ENCODE measurements at places on chromosomes 7 and 10.
A peak's percentile ranks its signal among the peaks of the same experiment; 100 is the strongest.

- DNase-seq = no peak
Measured at GRCh38 chr10:59036311-59037017, 140.0 kb upstream of the PHYHIPL start.

- DNase-seq = no peak
Measured at GRCh38 chr7:22361320-22361719, 4.4 kb upstream of the RAPGEF5 start.

GRCh38 chr10:52106899-52107298 lies 207.2 kb upstream of the DKK1 start:
- DNase-seq = no peak

DNA sequence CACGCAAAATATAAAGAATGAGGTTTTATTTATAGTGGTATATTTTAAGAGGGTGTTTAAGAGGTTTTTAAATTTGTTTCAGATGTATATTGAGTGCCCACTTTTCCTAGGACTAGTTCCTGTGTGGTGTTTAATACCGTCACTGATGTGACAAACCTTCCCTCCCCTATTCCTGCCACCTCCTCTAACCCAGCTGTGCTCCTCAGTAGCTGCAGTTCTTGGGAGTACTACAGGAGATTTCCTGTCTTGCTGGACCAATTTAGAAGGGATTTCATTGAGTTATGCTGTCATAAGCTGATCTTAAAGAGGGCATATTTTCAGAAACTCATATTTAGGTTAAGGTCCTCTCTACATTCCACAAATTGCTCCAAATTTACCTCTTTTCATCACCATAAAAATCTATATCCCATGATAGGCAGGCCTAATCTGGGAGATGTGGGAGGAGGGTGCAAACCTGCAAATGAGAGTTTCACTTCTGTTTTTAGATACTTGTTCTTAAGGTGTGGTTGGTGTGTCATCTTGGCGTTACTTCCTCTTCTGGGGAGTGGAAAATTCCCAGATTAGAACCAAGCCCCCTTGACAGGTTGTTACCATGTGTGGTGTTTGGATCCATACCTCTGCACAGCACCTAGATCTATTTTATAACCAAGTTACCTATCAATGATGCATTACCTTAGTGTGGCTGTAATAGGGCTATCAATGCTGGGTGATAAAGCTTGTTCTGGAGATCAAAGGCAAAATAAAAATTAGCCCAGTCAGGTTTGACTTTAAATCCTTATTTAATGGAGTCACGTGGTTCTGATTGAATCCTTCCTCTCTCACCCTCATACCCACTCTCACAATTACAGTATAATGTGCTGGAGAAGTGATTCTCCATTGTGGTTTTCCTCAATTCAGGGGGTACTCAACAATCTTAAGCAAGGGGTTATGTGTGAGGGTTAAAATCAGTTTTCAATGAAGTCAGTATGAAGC lies 141.1 kb downstream of the CDK14 start:
- DNase-seq = no peak

DNA sequence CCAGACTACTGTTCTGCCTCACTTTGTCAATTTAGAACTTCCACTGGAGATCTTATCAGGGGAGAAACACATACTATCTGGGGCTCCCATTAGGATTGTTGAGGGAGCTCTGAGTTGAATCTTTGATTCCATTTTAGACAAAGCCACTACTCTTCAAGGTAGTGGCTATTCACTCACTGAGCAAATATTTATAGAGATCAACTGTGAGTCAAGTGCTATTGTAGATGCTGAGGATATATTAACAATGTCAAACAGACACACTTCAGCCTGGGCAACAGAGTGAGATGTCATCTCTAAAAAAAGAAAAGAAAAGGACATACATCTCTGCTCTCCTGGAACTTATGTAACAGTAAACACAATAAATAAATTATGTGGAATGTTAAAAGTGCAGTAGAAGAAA lies 315.3 kb downstream of the PTEN start:
- no peak for DNase-seq

DNA sequence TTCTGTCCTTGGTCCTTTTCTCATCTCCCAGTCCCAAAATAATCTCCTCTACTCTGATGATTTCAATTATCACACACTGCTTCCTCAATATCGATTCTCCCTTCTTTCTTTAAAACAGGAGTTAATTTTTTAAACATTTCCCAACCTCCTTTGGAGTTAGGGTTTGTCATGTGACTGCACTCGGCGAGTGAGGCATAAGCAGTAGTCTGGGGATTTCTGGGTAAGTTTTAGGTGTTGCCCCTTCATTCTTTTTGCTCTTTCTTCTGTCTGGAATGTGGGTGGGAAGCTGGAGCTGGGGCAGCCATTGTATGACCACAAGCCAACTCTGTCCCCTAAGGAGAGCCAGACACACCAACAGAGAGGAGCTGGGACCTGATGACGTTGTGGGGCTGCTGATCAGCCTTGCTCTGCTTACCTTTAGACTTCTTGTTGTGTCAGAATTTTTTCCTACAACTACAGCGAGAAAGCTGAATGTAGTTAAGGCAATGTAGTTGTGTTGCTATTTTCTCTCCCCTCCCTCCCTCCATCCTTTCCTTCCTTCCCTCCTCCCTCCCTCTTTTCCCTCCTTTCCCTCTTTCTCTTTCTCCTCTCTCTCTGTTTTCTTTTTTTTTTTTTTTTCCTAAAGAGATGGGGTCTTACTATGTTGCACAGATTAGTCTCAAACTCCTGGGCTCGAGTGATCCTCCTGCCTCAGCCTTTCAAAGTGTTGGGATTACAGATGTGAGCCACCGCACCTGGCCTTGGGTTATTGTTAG lies 6.5 kb upstream of the TSPAN14 start:
- DNase-seq = no peak

DNA sequence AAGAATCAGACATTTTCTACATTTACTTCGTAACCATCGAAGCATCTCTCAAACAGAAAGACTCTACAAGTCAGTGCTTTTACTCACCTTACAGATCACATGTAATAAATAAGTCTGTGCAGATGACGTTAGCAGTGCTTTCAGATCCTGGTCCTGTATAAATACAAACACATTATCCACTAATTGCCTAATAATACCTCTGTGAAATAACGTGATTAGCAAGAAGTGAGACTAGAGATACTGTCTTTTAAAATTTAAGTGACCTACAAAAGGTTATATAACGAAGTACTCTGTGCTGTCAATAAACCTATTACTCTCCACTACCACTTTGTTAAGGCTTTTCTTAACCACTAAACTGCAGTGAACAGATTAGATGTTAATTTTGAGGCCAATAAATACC lies 246.9 kb downstream of the NSUN6 start:
- no peak for DNase-seq

GRCh38 chr10:21533467-21534279 lies at the start of gene MLLT10:
MLLT10 (plus strand) TSS chr10:21534232; CDS start chr10:21534645, 413 bp downstream.
- peak; percentile 81 for DNase-seq

- no peak for DNase-seq
Measured at GRCh38 chr10:132786884-132787494, 1.0 kb upstream of the NKX6-2 start.

DNA sequence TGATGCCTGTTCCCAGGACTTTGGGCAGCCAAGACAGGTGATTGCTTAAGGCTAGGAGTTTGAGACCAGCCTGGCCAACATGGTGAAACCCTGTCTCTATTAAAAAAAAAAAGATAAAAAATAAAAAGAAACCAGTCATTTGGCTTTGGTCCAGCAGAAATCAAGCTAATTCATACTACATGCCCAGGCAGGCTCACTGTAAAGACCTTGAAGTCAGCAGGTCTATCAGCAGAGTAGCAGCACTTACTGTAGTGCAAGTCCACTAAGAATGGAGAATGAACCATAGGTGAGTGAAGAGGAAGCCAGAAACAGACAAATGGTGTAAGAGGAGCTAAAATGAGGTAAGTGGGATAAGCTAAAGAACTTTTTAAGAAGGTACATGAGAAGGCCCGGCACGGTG lies 24.7 kb downstream of the PSPH start:
- no peak for DNase-seq

- DNase-seq = no peak
Measured at GRCh38 chr10:103766751-103767505, 88.4 kb downstream of the SH3PXD2A start.

GRCh38 chr7:112481833-112482670 lies 1.3 kb downstream of the LSMEM1 start:
- DNase-seq = no peak

DNA sequence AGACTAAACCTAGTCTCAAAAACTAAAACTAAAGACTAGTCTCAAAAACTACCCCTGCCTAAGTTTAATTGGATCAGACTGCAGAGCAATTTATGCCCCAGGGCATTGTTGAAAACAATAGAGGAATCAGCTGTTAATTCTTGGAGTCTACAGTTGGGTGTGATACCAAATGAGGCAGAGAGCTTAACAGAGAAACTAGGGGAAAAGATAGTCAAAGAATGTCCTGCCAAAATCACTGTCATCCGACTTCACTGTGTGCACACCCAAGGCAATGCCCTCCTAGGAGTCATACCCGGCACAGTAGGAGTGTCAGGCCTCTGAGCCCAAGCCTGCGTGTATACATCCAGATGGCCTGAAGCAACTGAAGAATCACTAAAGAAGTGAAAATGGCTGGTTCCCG lies 90.5 kb upstream of the TOMM7 start:
- DNase-seq = no peak

DNA sequence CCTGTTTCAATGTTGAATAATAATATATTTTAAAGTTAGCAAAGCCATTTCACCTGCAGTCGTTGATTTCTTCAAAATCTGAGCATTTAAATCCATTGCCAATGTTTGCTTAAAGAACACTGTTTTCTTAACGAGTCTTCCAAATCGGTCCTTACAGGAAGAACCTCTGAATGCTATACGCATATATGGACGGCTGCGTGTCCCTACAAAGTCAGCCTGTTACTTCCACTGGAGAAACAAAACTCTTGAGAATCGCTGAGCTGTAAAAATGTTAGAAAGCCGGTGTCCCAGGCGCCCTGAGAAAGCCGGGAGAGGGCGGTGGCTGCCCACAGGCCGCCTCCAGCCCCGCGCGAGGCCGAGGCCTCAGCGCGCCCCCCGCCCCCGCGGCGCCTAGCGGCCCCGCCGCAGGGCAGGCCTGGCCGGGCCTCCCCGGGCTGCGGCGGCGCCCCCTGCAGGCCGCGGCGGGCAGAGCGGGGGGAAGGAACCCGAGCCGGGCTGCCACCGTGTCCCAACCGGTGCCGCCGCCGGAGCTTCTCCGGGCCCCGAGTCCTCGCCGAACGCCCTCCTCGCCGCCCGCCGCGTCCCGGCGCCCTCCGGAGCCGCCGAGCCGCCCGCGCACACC lies at the start of gene FHIP2A:
Gene FHIP2A (plus strand): TSS at position 488 of the 622 bp plus-strand sequence. CDS start 299 bp downstream, outside the sequence.
- peak; percentile 68 for DNase-seq

GRCh38 chr10:46305986-46306385 lies 19.2 kb downstream of the ANTXRL start:
- DNase-seq = no peak

DNA sequence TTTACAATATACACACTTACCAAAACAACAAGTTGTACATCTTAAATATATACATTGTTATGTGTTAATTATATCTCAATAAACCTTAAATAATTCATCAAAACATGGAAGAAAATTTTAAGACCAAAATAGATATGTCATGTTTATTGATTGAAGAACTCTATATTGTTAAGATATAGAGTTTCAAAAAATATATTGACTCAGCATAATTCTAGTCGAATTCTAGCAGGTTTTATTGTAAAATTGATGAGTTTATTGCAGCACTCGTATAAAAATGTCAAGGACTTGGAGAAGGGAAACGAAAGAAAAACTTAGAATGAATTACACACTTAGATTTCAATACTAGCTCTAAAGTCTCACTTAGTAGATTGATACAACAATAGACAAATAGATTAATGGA lies 575.4 kb upstream of the SORCS1 start:
- no peak for DNase-seq

DNA sequence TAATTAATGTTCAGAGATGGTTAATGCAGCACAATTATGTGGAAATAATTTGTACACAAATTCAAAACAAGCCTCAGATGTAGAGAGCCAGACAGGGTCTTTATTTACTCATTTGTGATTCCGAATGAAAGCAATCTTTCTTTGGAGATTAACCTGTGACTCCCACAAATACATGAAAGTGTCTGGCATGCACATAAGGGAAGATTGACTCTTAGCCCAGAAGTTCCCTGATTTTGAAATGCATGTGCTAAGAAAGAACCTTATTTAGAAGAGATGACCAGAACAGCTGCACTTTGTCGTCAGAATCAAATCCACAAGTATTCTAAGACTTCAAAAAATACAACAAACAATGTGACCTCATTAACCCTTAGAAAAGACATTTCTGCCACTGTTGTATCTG lies 45.1 kb downstream of the RNLS start:
- DNase-seq = no peak

DNA sequence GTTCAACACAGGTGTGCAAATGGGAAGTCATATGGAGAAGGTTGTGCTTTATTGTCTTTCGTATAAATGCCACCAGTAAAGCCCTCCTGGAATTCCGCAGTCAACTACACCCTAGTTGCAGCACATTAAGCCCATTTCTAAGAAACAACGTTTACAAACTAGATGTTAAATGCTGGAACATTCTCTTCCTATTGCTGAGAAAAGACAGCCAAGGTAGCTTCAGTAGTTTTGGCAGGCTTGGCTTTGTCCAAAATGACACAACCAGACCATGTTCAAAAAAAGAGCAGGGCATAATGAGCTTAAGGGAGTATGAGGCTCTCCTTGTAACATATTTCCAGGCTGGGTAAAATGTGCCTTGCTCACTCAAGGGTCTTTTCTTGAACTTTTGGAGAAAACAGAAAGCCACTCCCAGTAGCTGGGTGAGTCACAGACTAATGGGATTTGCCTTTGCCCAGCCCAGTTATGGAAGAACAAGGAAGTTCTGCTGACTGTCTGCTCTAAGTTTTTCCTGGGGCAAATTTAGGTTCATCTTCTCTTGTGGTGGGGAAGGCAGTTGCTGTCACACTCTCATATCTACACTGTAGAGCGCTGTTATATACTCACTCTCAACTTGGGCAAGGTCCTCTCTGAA lies 238.7 kb downstream of the PLXNA4 start:
- no peak for DNase-seq

- DNase-seq = no peak
Measured at GRCh38 chr10:116783011-116783655, 40.8 kb upstream of the HSPA12A start.

DNA sequence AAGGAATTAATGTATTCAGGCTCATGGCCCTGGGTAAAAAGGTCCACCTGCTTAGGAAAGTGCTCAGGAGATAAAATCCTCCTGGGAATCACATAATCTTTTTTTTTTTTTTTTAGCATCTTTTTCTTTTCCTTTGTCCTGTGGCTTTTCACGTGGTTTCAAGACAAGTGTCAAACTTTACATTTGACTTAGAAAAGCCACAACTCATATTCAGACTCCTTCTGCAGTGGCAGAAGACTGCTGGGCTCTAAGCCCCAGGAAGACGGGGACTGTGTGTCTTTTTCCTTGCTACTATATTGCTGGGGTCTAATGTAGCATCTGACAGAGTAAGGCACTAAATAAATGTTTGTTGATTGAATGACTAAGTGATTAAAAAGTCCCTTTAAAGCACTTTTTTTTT lies 127.5 kb upstream of the ANKRD1 start:
- no peak for DNase-seq

GRCh38 chr7:94008537-94008936 lies 4.4 kb upstream of the BET1 start:
- no peak for DNase-seq

GRCh38 chr10:93493162-93493561 lies 3.2 kb upstream of the CEP55 start:
- no peak for DNase-seq
